ENCODE measurements at places on chromosomes 16 and 17.

DNA sequence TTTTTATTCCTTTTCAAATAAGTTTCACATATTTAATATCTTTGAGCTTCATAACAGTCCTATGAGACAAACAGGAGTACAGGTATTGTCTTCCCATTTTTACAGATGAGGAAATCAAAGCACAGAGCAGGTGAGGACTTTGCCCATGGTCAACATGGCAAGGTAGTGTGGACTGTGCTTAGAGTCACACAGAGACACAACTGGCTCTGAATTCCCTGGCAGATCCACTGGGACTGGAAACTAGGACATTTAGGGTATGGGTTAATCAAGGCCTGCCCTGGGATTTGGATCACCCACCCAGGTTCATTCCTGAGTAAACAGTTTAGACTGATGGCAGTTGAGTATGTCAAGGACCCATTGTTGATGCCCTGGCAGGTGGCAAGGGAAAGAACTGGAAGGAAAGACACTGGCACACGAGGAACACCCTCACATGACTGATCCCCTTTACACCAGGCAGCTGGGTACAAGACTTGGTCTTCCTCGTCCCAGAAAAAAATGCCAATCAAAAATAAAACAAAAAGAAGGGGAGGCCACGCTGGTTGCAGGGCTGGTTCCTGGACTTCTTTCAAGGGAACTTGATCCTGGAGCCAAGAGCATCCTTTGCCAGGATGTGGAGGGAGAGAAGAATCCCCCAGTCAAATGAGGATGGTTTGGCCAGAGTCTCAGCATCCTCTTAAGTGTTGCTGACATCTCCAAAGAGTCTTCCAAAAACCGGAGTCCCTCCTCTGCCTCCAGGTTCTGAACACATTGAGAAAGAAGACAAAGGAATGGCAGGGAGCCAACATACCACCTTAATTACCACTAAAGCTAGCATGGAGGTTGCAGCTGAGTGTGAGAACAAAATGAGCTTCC lies 34.9 kb downstream of the CHD9 start:
- no peak for DNase-seq

GRCh38 chr17:80885947-80886582 lies 105.6 kb upstream of the CHMP6 start:
- DNase-seq: no peak

- no peak for DNase-seq
These were observed 4.4 kb upstream of the ZNF469 start for GRCh38 chr16:88378401-88378800.

- no peak for DNase-seq
These were observed 133.1 kb downstream of the SNX11 start for GRCh38 chr17:48240562-48241130.

DNA sequence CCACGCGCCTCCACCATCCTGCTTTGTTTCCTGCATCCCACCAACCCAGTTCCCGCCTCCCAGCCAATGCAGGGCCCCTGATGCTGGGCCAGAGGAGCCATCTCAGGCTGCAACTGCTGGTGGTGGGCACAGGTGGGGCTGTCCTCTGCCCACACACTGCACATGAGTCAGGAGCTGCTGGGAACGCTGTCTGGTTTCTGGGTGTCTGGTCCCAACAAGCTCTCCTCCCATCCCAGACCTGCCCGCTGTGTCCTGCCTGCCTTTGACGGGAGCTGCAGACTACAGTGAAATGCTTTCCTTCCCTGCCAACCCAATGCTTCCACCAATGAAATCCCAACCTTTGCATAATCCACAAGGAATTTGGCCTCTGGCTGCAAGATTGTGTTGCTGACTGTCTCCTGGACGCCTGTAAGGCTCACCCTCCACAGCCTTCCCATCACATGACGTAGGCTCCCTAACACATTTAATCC lies 98.9 kb downstream of the N4BP1 start:
- no peak for DNase-seq

- DNase-seq: no peak
These were observed 7.3 kb downstream of the BAHCC1 start for GRCh38 chr17:81402530-81402941.
